ENCODE measurements at places on chromosomes 5 and 9.

- no peak for DNase-seq
Measured at GRCh38 chr5:153402550-153402949, 87.9 kb upstream of the GRIA1 start.

GRCh38 chr9:115013998-115014397 lies 83.6 kb upstream of the TNFSF8 start:
- DNase-seq = peak; percentile 86

- no peak for DNase-seq
Measured at GRCh38 chr5:146027751-146028150, 77.6 kb downstream of the PLAC8L1 start.

DNA sequence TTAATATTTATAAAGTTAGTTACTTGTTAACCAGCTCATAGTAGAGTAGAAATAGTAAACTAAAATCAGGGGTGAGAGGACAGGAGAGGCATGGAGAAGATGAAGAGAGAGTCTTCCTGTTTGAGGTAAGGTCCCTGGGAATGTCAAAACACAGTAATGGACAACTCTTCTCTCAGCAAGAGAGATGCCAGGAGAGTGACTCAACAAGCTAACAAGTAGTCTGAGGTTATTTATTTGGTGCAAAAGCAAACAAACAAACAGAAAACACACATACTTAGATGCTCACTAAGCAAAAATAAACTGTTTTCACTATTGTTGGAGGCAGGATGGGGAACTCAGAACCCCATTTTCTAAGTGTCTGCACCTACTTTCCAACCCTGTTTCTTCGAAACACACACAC lies 333.2 kb upstream of the RFX3 start:
- no peak for DNase-seq

DNA sequence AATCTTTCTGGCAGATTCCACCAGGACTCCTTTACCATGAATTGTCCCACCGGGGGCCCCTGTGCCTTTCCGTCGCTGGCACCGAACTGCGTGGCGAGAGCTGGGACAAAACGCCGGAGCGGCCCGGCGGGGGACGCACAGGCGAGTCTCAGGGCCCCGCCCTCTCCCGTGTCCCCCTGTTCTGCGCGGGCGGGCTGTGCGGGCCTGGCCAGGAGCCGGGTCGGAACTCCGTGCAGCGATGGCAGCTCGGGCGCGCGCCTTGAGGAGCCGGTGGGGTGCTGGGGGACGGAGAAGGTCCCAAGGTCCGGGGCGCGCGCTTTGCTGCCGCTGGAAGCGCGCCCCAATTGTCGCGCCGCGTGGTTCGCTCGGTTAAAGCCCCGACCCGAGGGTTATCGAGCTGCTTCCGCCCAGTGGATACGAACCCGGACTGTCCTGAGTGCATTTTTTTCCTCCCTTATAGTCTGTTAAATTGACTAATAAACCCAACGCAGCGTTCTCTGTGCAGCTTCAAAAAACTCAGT lies 125.3 kb downstream of the TMEM174 start:
- no peak for DNase-seq

DNA sequence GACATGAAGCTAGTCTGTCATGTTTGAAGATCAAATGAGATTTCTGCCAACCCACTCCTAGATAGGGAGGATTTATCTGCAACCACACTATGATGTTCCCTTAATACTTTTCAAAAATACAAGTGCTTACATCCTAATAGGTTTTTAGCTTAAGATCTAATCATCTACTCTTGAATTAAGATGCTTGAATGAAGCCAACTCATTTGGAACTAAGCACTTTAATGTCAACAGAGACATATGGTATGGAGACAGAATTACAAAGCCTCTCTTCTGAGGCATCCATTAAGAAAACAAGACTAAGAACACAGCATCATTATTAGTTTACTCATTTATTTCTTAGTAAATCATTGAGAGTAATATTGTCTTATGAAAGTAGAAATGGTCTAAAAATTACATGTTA lies 139.3 kb upstream of the NFIB start:
- no peak for DNase-seq

GRCh38 chr5:161481922-161482321 lies 64.6 kb downstream of the GABRB2 start:
- DNase-seq = no peak

GRCh38 chr9:91807643-91808246 lies 142.3 kb downstream of the ROR2 start:
- DNase-seq = no peak

DNA sequence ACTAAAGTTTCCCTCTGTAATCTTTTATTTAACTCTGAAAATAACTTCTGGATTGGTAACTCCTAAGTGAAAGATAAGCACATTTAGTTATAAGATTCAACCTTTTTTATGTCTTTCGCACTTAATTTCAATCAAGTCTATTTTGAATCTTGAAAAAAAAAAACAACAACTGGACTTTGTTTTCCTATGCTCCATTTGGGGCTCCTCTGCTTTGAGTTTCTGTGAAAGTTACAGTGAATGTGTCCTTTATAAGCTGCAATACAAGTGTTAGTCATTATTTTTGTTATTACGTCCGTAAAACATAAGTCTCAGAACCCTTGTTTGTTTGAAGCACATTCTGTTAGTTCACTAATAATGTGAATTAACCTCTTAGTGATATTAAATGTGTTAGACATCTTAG lies 276.8 kb downstream of the ADAMTS6 start:
- no peak for DNase-seq

DNA sequence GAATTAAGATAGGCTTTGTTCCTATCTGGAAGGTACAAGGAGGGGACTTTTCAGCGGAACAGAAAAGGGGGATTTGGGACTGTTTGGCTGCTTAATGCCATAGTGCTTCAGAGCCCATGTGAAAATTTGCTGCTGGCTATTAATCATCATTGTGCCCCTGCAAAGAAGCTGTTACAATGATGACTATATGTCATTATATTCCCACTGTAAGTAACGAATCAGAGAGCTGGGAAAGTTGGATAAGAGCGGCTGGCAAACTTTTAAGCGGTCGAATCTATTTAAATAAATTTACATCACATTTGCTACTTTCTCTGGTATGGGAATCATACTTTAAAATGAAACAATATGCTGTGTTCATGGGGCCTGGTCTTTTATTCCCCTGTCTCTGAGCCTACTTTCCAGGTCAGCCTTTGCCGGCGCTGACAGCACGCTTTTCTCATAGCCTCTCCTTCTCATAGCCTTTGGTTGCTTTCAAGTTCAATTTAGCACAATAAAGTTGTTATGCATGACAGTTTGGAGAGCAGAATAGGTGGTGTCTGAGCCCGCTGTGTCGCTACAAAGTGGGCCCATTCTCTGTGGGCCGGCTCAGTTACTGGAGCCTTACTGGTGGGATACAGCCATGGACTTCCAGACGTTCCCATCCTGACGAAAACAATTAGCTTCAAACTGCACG lies 271.2 kb upstream of the TMEM161B start:
- no peak for DNase-seq

DNA sequence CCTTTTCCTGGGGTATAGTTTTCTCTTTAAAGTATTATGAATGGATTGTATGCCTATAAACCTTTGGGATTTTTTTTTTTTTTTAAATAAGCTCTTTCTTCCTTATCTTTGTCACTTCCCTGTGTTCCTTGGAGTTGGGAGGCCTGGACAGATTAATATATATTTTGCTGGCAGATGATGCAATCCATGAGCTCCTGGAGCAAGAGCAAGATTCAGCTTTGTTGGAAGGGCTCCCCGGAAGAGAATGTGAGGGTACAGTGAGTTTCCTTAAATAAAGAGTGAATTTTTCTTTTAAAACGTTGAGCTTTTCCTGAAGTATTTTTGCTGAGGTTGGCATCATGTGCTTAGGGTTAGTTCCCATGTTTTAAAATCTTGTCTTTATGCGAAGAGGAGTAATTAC lies 98.7 kb upstream of the SLC28A3 start:
- DNase-seq = no peak

DNA sequence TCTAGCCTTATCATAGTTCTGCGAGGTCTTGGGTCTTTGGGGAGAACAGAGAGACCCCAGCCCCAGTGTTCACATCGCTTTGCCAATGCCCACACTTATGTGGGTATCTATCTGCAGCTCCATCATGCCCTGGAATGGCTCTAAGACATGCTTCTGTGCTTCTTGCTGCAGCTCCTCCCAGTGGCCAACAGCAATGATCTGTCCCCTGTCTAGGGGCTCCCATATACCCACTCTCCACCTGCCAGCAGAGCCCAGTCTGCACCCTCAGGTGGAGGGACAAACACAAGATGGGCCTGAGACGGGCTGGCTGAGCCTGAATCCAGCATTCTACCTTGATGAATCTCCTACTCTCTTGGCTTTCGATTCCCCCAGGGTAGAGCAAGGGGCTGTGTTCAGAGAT lies 14.6 kb upstream of the DAP start:
- no peak for DNase-seq

DNA sequence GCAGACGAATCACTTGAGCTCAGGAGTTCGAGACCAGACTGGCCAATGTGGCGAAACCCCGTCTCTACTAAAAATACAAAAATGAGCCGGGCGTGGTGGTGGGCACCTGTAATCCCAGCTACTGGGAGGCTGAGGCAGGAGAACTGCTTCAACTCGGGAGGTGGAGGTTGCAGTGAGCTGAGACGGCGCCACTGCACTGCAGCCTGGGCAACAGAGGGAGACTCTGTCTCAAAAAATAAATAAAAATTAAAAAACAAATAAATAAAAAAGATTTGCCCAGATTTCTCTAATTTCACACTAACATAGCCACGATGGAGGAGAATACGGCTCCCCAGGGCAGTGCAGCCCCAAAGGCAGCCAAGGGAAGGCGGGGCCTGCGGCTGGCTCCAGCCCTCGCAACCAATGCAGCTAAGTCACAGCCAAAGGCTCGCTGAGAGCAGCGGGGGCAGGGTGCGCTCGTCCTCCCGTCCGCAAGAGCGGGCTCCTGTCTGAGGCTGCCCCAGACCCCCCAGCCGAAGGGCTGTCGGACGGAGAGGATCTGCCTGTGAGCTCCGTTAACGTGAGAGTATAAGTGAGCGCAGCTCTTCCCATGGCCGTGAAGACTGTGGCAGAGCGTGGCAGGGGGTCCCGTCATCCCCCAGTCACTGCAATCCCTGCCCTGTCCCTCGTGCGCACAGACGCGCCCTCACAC lies 43.5 kb downstream of the SLC12A7 start:
- no peak for DNase-seq

DNA sequence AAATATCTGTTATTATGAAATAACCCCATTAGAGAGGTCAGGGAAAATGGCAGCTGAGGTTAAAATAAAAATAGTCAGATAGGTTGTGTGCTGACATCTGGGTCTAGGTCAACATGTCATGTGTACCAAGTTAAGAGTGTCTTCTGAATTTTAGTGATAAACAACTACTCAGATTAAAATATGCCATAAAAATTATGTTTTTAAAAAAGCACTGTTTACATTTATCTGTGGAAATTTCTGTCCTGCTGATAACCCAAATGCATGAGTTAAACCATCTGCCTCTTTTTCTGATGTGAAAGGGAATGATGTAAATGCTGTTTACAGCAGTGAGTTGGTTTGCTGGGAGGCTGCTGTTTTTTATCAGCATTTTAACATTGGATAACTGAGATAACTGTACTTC lies 361.2 kb upstream of the TARS1 start:
- no peak for DNase-seq

GRCh38 chr5:78547183-78547582 lies 101.4 kb downstream of the LHFPL2 start:
- DNase-seq = no peak

- DNase-seq = no peak
Measured at GRCh38 chr9:11135851-11136250, 523.0 kb upstream of the PTPRD start.

DNA sequence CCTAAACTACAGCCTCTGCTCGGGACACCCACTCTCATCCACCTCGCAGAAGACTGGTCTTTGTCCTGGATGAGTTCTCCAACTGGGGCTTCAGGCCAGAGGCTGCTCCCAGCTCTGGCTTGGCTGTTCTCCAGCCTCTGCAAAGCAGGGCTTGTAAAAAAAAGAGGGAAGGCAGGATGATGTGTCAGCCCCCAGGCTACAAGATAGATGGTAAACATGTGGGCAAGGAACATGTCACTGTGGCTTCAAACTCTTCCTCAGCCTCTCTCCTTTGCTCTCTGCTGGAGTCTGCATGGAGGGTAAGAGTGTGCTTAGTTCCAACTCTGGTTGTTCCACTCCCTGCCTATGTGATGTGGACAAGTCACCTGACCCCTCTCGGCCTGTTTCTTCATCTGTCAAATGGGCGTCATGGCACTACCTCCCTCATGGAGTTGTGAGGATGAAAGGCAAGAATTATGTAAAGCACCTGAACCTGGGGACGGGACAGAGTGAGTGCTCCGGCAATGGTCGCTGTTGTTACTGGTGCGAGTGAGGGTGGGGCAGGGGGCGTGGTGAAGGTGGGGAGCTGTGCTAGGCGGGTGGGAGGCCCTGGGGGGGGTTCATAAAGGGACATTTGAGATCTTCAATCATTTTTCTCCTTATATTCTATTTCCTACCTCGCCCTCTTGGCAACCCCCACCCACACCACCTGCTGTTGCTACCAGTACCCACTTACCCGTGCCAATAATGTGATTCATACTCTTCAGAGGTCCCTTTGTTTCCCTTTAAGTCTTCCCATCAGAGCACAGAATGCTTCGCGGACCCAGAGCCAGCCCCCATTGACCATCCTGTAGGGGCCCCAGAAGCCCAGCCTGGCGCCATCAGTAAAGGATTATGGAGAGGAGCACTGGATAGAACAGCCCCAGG lies 6.8 kb upstream of the ZNF79 start:
- DNase-seq = no peak

- no peak for DNase-seq
Measured at GRCh38 chr5:118008779-118009178, 979.6 kb downstream of the DTWD2 start.

DNA sequence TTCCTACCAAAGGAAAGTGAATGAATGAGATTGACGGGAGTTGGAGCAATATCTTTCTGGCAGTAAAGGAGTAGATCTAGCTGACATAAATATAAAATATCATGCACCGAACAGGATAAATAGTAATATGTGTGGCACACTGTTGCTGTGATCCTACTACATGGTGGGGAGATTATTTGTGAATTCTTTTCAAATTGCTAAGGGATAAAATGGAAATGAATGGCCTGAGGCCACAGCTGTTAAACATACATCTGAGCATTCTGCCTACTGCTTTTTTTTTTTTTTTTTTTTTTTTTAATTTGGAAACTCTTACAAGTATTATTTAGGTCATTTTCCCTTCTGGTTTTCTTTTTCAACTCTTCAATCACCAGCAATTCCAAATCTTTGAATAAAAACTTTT lies 66.8 kb downstream of the MEF2C start:
- DNase-seq = no peak

DNA sequence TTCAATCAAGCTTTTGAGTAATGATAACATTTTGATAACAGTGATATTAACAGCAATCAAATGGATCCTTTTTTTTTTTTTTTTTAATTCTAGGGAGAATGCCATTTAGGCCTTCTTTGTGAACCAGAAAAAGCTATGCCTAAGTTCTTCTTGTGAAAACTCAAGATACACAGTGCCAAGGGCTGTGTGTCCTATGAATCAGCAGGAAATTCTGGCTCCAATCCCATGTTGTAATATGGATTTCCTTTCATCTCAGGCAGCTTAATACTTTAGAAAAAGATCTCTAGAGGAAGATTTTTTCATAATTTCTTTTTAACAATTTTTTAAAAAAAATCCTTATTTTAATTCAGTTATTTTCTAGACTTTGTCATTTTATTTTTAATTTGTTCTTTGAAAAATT lies 96.1 kb downstream of the NUDT12 start:
- DNase-seq = no peak

GRCh38 chr5:111774525-111774924 lies 17.5 kb upstream of the NREP start:
- DNase-seq = no peak

Data from activated CD4-positive, alpha-beta T cell treated with anti-CD3 and anti-CD28 coated beads for 48 hours (primary cell).